ENCODE measurements at places on chromosomes 6 and 20.

DNA sequence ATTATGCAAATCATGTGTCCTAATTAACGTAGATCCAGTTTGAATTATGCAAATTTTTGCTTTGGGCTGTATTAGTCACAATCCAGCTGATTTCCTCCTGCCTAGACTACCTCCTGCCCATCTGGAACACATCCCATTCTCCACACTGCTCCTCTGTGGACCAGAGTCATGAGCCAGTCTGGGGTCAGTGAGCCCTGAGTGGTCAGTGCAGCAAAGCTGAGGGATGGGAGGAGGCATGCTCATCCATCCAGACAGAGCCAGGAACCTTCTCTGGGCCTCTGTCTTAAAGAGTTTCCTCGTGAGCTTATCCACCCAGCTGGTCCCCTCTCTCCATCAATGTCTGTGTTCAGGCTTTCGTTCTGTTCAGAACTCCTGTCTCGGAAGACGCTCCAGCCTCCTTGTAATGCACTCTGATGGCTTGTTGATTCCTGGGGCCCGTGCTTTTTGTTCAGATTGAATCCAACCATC lies 747.8 kb downstream of the PTPRT start:
- DNase-seq, result no peak

GRCh38 chr6:38957426-38957825 lies 91.2 kb upstream of the GLP1R start:
- DNase-seq, result no peak

DNA sequence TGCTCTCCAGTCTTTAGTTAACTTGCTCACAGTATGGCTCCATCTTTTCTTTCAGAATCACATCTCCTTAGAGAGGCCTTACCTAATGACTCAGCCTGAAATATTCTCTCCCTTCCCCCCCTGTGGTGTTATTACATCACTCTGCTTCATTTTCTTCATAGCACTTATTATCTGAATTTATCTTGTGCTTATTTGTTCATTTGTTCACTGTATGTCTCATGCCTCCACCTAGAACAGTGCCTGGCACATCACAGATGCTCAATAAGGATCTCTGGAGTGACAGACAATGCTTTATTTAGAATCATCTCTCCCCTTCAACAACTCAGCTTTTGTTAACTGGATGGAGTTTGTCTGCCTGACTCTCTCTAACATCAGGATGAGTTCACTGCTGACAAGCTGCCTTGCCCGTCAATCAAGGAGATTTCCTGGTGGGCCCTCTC lies 96.6 kb upstream of the MAN1A1 start:
- DNase-seq, result no peak

GRCh38 chr6:41947581-41948220 lies 6.1 kb upstream of the CCND3 start:
- DNase-seq, result no peak

GRCh38 chr6:157381631-157382621 lies 936 bp downstream of the ZDHHC14 start:
- peak; percentile 75 for DNase-seq

DNA sequence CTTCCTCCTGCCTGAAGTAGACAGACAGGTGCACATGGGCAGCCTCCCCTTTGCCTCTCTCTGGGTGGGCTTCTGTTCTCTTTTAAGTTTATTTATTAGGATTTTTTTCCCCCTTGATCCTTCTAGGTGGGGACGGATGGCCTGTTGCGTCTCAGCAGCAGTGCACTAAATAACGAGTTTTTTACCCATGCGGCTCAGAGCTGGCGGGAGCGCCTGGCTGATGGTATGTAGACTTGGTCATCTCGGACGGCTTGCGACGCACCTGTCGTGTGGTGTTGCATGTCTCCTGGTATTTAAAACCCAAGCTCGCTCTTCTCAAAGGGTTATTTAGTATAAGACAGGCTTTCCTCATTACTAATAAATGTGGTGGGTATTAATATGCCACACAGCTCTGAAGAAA lies 73.3 kb downstream of the ASXL1 start:
- DNase-seq, result no peak

DNA sequence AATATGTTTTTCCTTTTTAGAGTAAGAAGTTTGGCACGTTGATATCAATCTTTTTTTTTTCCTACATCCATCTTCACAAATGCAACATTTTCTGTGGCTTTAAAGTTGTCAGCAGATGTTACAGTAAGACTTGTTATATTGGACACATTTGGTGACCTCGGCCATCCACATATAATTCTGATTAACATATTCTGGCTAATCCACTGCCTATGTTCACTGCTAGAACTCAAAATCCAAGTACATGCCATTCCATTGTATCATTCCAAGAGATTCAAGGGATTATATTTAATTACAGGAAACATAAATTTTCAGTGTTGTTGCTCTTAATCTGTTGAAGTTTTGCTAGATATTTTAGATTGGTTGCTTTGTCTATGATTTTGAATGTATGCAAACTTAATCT lies 367.6 kb downstream of the TENT5A start:
- DNase-seq, result no peak

- no peak for DNase-seq
These were observed 322.3 kb upstream of the SULF2 start for GRCh38 chr20:48107560-48107959.

DNA sequence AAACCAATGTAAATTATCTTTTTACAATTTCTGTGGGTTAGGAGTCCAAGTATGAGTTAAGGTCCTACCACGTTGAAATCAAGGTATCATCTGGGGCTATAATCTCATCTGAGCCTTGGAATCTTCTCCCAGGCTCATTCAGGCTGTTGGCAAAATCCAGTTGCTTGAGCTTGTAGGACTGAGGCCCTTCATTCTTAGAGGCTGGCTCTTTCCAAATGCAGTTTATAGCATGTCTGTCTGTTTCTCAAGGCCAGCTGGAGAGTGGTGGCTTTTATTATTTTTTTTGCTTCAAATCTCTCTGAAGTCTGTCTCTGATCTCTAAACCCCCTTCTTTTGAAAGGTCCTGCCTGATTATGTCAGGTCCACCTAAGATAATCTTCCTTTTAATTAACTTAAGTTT lies 177.2 kb upstream of the ASCC3 start:
- DNase-seq, result no peak

GRCh38 chr6:33692760-33693158 lies 18.7 kb downstream of the UQCC2 start:
- DNase-seq, result peak; percentile 85

- DNase-seq, result no peak
These were observed 472.5 kb upstream of the BTBD3 start for GRCh38 chr20:11445161-11445560.

DNA sequence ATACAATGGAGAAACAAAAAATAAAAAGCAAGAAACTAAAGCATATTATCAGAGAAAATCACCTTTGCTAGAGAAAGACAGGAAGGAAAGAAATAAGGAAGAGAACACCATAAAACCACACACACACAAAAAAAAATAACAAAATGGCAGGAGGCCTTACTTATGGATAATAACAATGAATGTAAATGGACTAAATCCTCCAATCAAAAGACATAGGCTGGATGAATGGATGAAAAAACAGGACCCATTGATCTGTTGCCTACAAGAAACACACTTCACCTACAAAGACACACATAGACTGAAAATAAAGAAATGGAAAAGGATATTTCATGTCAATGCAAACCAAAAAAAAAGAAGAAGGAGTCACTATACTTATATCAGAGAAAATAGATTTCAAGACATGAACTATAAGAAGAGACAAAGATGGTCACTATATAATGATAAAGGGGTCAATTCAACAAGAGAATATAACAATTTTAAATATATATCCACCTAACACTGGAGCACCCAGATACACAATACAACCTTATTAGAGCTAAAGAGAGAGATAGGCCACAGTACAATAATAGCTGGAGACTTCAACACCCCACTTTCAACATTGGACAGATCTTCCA lies 693.6 kb downstream of the HACE1 start:
- DNase-seq, result no peak

- DNase-seq, result peak; percentile 68
These were observed 731 bp downstream of the MAK start for GRCh38 chr6:10837622-10837994.

GRCh38 chr6:69019832-69020231 lies 384.8 kb downstream of the ADGRB3 start:
- no peak for DNase-seq

GRCh38 chr6:40251637-40252300 lies 317.5 kb upstream of the MOCS1 start:
- DNase-seq, result no peak
